ENCODE measurements at places on chromosomes 7 and 10. TPM values are rescaled to one million over a fixed set of nuclear protein-coding genes. Genes with fewer than 3 reads are reported as not detected.

Gene GNA12
- total RNA-seq = 44.1 TPM

Gene RAMP3
- not detected for total RNA-seq

Gene LRRC17
- total RNA-seq = 5.7 TPM

Gene FBH1
- 109 TPM for total RNA-seq

Gene FBXO24
- total RNA-seq = 0.86 TPM

Gene STEAP4
- under 0.01 TPM for total RNA-seq

Gene UCN3
- total RNA-seq = not detected

Gene MRC1
- under 0.01 TPM for total RNA-seq

Gene CRHR2
- not detected for total RNA-seq

Gene WAPL
- total RNA-seq = 46.2 TPM

Gene LRRD1
- under 0.01 TPM for total RNA-seq

Gene SLC18A3
- total RNA-seq = not detected

Gene OR13A1
- under 0.01 TPM for total RNA-seq

Gene PAPOLB
- under 0.01 TPM for total RNA-seq

Gene CALHM1
- not detected for total RNA-seq

Gene NCAPG2
- total RNA-seq = 4.8 TPM

Gene CPA4
- 9.4 TPM for total RNA-seq

Gene LRRTM3
- total RNA-seq = not detected

Gene TFEC
- not detected for total RNA-seq

Gene PNLIPRP1
- total RNA-seq = not detected

Gene ABCB1
- total RNA-seq = 2.4 TPM

Gene DPY19L1
- total RNA-seq = 31.1 TPM

Gene ETV1
- total RNA-seq = 52.7 TPM

Gene EIF3A
- 147 TPM for total RNA-seq

Gene WDR86
- total RNA-seq = 3.1 TPM

Gene FAM25A
- total RNA-seq = not detected

Gene BBS9
- total RNA-seq = 14.2 TPM

Gene GNG11
- total RNA-seq = 93.5 TPM

Gene PRKG1
- total RNA-seq = 22.9 TPM

Gene CHAT
- total RNA-seq = not detected

Gene GNGT1
- total RNA-seq = not detected

Gene CACNA2D1
- 63.0 TPM for total RNA-seq

Data from placental pericyte (primary cell).